ENCODE measurements at places on chromosomes 2 and 18. TPM values are rescaled to one million over a fixed set of nuclear protein-coding genes. Genes with fewer than 3 reads are reported as not detected.

GRCh38 chr2:161206471-161207032 is 46.3 kb downstream of the TANK start:
- DNase-seq, result no peak

GRCh38 chr2:240205772-240206171 is 65.3 kb upstream of the OTOS start:
- DNase-seq, result no peak

- DNase-seq, result no peak
These were observed 3.7 kb downstream of the DLX1 start for GRCh38 chr2:172089005-172089504.

- DNase-seq, result no peak
These were observed 75.0 kb downstream of the DGKD start for GRCh38 chr2:233429175-233429897.

DNA sequence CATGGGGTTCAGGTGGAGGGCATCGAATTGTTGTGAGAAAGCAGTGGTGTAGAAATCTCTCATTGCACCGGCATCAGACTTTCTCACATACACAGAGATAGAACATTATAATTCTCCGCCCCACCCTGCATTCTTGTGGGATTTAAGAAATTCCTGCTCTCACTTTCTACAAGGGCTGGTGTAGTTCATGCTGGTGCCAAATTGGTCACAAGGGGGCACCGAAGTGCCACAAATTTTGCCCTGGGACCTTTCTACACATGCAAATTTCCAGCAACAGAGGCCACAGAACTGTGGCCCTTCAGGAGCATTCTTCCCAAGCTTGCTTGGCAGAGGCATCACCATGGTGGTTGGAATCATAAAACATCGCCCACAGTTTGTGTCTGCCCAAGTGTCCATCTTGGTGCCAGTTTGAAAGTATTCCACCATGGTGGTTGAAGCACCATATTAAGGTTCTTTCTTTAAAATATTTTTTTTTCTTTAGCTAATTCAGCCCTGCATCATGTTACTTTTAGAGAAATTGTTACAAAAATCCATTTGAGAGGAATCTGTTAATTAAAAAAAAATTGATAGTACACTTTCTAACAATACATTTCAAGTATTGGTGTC is 521.2 kb upstream of the FANCL start:
- no peak for DNase-seq

- no peak for DNase-seq
These were observed 13.8 kb upstream of the PLA2R1 start for GRCh38 chr2:160076241-160076640.

DNA sequence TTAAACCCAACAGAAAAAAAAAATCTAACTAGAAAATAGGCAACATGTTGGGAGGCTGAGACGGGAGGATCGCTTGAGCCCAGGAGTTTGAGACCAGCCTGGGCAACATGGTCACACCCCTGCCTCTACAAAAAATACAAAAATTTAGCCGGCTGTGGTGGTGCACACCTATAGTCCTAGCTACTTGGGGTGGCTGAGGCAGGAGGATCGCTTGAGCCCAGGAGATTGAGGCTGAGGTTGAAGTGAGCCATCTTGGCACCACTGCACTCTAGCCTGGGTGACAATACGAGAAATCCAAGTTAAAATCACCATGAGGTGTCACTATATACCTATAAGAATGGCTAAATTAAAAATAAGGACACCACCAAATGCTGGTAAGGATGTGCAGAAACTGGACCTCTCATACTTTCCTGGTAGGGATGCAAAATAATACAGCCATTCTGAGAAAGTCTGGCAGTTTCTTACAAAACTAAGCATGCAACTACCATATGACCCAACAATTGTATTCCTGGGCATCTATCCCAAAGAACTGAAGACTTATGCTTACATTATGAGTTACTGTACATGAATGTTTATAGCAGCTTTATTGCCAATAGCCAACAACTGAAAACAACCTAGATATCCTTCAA is 2.2 kb downstream of the SEPTIN10 start:
- DNase-seq, result no peak

DNA sequence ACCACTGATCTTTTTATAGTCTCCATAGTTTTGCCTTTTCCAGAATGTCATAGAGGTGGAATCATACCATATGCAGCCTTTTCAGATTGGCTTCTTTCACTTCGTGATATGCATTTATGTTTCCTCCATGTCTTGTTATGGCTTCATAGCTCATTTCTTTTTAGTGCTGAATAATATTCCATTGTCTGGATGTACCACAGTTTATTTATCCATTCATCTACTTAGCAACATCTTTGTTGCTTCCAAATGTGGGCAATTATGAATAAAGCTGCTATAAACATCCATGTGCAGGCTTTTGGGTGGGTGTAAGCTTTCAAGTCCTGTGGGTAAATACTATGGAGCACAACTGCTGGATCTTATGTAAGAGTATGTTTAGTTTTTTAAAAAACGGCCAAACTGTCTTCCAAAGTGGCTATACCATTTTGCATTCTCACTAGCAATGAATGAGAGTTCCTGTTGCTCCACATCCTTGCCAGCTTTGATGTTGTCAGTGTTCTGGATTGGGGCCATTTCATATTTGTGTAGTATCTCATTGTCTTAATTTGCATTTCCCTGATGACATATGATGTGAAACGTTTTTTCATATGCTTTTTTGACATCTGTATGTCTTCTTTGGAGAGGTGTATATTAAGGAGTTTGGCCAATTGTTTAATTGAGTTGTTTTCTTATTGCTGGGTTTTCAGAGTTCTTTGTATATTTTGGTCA is 20.6 kb downstream of the STPG4 start:
- DNase-seq, result no peak

DNA sequence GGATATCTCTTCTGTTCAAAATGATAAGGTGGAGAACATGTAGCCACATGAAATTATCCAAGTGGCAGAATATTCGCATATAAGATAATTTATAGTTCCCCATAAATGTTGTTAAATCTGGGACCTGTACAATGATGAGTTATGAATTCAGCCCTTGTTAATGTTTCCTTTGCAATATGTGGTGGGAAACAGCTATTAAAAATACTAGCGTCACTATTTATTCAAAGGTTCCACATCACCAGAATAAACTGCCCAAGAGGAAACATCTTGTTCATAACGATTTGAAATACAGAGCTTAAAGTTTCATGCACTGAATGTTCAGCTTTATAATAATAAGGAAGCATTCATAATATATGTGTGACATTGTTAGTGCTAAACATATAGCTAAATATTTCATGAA is 223.9 kb upstream of the TCF4 start:
- DNase-seq, result no peak

The FAP gene
- total RNA-seq, result not detected

All from CD8-positive, alpha-beta memory T cell (primary cell).